NCI-H510A treated with DMSO at 0.1 percent for 48 hours (cell line): ENCODE measurements at places on chromosomes 2 and 18.

GRCh38 chr2:96916156-96916630 is 46.3 kb upstream of the SEMA4C start:
- no peak for DNase-seq

- no peak for DNase-seq
These were observed 65.3 kb downstream of the PTPRM start for GRCh38 chr18:7632152-7633098.

DNA sequence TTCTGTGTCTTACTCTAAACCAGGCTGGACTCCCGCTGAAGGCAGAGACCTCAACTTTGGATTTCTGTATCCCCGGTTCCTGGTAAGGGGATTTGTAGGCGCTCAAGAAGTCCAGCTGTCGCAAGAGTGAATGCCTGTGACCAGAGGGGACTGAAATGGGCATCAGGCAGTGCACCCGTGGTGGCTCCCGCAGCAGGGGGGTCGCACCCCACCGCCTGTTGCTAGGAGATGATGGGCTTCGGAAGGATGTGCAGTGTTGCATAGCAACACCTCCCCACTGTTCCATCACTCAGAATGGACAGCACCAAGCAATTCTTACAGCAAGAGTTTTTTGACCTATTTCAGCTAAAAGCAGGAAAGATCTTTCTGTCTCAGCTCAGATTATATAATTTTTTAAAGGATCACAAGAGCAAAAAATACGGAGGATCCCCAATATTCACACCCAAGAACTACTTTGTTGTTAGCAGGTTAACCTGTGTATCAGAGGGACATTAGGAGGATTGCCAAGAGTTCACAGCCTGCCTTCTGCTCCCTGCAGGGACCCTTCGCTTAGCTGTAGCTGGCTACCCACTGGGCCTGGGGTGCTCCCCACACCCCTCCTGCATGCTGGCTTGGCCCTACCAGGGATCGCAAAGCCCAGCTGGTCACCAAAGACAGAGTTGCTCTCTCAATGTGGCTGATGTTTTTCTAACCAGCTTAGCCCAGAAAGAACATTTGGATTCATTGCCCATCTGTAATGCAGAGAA is 63.8 kb downstream of the SOWAHC start:
- no peak for DNase-seq

DNA sequence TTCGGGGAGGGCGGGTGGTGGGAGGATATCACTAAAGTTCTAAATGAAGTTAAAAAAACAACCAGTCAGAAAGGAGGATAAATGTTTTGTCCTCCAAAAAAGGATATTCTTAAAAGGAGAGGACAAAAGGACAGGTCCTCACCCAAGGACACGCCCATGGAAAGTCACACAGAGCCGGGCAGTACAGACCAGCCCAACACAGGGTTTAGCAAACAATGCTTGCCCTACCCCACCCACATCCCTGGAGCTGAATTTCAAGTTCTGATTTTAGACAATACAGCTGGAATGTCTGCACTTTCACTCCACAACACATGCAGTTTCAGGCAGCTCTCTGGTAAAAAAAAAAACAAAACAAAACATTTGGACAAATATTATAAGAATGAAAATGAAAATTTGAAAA is 67.9 kb downstream of the SLC9A4 start:
- DNase-seq: no peak

DNA sequence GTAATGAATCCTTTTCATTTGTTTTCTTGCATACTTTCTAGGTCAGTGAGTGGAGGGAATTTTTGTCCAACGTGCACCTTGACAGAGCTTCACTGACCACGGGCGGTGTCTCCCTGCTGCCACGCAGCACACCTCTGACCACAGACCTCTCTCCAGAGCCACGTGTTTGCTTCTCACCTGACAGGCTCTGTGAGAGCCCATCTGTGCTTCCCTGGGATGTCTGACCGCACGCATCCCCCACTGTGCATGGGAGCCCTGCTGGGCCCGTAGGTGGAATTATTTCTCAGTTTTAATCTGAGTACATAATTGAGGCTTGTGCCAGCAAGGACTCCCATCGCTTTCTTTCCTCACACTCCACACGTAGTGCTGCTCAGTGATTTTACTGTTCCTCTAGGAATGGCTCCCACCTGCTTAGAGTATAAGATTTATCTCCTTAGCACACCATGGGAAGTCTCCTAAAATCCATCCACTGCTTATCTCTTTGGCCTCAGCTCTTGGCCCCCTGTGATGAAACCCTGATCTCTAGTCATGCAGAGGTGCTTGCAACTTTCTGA is 482.6 kb downstream of the TSN start:
- no peak for DNase-seq

- DNase-seq: no peak
These were observed 19.1 kb upstream of the BCL2L11 start for GRCh38 chr2:111101592-111101991.

- no peak for DNase-seq
These were observed 134.1 kb upstream of the MC4R start for GRCh38 chr18:60506682-60507081.

DNA sequence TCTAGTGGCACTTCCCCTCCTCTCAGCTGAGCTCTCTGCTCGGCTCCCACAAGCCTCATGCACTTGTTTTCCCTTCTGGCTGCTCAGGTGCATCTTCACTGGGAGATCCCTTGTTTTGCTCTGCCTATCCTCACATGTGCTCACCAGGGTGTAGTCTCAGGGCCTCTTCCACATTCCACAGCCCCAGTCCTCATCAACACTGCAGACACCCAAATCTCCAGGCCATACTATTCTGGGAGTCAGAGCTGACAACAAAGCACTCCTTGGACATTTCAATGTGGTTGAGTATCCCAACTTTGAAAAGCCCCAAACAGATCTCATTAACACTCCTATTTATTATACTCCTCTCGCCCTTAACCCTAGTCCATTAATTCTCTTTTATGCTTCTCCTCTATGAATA is 71.3 kb downstream of the CCDC93 start:
- DNase-seq: no peak

DNA sequence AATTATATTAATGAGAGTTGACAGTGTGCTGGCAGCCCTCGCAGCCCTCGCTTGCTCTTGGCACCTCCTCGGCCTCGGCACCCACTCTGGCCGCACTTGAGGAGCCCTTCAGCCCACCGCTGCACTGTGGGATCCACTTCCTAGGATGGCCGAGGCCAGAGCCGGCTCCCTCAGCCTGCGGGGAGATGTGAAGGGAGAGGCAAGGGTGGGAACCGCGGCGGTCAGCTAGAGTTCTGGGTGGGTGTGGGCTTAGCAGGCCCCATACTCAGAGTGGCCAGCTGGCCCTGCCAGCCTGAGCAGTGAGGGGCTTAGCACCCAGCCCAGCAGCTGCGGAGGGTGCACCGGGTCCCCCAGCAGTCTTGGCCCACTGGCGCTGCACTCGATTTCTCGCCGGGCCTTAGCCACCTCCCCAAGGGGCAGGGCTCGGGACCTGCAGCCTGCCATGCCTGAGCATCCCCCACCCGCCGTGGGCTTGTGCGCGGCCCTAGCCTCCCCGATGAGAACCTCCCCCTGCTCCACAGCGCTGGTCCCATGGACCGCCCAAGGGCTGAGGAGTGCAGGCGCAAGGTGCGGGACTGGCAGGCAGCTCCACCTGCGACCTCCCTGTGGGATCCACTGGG is 68.2 kb upstream of the LRRTM4 start:
- DNase-seq: no peak

GRCh38 chr18:61703508-61703907 is 189.3 kb downstream of the RNF152 start:
- DNase-seq: no peak

DNA sequence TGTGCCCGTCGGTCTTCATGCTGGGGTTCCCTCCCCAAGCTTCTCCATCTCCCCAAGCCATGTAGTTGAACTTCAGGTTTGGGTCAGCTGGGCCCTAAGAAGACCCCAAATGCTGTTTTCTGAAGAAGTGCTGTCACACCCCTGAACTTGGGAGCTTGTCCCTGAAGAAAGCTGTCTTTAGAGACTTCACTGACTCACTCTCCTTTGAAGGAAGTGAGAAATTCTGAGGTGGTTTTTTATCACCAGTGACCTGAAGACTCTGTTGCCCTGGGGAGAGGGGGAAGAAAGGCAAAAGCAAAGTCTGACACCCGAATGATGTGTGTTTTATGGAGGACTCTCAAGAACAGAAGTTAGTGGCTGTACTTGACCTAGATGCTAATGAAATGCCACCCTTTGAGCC is 83.6 kb upstream of the BCL2L11 start:
- DNase-seq: no peak

GRCh38 chr2:230809677-230810251 is 55.0 kb upstream of the ITM2C start:
- DNase-seq: no peak

DNA sequence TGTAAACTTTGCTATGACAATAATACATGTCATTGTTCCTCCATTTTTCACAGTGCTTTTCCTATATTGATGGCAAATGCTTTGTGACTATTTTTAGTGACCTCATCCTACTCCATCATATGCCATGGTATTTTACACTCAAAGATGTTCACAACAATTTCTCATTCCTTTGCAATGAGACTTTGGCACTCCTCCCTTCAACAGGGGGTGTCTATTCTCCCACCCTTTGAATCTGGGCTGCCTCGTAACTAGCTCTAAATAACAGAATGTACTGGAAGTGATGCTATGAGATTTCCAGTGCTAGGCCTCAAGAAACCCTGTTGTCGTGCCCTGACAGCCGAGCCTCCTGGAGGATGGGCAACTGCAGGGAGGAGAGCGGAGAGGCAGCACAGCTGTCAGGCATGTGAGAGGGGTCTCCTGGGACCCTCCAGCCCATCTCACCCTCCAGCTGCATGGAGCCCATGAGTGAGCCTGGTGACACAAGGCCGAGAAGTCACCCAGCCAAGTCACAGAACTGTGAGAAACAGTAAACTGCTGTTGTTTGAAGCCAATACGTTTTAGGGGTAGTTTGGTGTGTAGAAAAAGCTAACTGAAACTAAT is 103.1 kb upstream of the APCDD1 start:
- DNase-seq: no peak

GRCh38 chr2:151403914-151404313 is 5.8 kb upstream of the RIF1 start:
- DNase-seq: no peak

DNA sequence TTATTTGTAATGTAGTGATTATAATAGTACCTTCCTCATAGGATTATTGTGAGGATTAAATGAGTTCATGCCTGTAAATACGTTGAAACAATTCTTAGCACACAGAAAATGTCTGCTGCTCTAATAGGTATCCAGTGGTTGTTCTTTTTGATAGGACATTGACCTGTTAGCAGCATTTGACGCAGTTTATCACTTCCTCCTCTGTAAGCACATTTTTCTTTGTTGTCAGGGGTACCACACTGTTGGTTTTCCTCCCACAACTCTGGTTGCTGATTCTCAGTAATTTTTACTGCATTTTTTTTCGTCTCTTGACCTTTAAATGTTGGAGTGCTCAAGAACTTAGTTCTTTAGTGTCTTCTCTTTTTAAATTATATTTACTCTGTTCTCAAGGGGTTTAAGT is 15.4 kb downstream of the PPM1B start:
- DNase-seq: no peak

GRCh38 chr18:10546557-10547300 is 20.9 kb downstream of the NAPG start:
- DNase-seq: no peak

DNA sequence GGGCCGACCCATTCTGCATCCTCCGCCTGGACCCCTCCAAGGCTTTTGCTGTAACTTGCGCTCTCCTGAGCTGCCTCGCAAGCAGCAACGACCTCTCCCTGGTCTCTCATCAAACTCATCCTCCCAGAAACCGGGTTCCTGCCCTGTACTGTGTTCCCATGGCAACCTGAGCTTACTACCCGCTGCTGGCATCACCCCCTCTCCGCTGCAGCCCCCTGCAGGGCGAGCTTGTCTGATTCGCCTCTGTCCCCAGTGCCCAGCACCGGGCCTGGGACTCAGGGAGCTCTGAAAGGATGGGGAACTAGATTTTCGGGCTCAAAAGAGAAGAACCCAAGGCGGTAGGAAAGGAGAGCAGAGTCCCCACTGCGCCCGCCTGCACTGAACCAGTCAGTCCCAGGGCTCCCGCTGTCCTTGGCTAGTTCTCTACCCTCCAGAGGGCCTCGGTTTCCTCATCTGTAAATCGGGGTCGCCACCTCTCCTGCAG is 463 bp downstream of the HS1BP3 start:
- no peak for DNase-seq

GRCh38 chr2:18825838-18826237 is 236.5 kb upstream of the NT5C1B start:
- DNase-seq: no peak

DNA sequence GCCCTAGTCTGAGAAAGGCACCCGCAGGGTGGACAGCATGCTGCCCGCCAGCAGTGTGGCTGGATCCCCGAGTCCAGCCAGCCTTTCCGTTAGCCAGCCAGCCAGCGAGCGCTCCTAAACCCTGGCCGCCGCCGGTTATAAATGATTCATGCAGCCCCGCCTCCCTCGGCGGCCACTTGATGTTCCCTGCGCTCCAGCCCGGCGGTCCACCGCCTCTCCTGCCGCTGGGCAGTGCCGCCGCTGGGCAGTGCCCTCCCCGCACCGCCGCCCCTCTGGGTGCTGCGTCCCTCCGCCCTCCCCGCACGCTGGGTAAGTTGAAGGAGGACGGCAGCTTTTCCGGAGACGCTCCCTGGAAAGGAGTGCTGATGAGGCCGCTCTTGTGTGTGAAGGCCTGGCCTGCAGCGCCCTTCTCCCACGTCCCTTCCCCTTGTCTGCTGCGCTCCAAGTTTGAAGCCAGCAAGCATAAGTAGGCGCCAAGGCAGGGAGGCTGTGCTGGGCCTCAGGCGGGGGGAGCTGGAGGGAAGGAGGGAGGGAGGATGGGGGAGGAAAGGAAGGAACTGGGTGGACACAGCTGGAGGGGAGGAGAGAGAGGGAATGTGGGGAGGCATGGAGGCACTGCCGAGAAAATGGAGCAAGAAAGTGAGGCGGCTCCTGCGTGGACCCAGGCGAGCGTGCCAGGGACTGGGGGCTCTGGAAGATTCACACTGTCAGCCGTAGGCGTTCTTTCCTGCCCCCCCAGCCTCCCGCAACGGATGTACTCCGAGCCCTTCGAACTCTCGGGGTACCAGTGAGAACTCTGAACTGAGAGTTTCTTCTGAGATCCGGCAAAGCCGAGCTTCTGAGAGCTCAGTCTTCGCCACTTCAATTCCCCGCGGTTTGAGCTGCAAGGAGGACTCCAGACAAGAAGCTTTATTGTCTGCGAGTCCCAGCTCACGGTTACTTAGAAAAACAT is 131.9 kb downstream of the GLI2 start:
- peak; percentile 67 for DNase-seq

GRCh38 chr2:127535422-127535901 is at the start of gene MYO7B:
TSS of gene MYO7B (plus strand) at chr2:127535683. CDS start at chr2:127559723, 24,040 bp downstream.
- peak; percentile 21 for DNase-seq

- no peak for DNase-seq
These were observed 10.3 kb upstream of the CIB4 start for GRCh38 chr2:26651470-26651771.
